Activated gamma-delta T cell (primary cell): ENCODE measurements at places on chromosomes 2 and 18.

DNA sequence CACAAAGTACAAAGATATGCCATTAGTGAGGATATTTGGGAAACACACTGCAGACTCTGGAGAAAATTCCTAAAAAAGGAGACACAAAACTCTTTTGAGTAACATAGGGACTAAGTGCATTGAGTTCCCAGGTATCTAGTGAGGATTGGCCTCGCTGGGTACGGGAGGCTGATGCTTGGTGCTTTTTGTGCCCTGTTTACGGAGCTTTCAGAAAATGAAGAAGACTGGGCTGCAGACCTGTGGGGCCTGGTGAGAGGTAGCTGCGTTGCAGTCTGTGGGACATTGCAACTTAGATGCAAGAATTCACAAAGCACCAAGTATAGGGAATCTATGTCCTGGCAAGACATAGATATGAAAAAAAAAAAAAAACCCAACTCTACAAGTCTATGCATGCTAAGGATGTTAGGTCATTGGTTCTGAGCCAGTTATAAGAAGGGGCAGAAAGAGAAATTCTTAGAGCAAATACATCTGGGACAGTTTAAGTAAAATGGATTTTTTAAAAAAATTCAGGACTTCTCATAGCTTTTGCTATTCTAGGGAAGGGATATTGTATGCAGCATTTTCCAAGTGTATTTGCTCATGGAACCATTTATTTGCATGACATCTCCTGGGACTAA lies 156.0 kb downstream of the SLC4A3 start:
- no peak for DNase-seq

- DNase-seq = no peak
These were observed 171.2 kb downstream of the HAUS1 start for GRCh38 chr18:46275370-46275769.

DNA sequence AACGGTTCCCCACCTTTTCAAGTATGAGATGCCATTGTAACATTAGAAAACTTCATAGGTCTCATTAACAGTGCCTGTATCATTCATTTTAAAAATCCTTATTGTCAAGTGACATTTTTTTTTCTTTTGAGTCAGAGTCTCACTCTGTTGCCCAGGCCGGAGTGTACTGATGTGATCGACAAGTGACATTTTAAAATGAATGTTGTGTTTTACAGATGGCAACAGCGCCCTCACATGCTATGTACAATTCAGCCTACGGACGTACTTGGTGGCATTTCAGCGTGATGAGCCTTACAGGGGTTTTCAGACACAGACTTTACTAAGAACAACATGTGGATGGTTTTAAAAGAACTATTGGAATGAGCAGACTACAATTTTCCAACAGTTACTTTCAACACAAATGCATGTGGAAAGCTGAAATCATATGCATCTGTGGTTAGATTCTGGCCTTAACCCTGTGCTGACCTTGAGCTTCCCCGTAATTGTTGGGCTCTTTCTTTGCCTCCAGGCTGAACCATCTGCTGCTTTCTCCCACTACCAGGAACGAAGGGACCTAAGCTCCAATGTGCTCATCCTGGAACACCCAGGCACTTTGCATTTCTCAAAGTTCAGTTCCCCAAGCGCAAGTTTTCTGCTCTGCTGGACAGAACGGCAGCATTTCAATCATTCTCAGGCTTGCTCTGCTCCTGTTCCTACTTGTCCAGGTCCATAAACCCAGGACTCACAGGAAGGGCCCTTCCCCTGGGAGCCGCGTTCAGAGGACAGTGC lies 119.9 kb upstream of the NDUFV2 start:
- DNase-seq = no peak

- no peak for DNase-seq
These were observed 1.5 kb downstream of the UCN start for GRCh38 chr2:27306573-27307286.
